GM18507 (cell line): ENCODE measurements at places on chromosomes 3 and 15.

DNA sequence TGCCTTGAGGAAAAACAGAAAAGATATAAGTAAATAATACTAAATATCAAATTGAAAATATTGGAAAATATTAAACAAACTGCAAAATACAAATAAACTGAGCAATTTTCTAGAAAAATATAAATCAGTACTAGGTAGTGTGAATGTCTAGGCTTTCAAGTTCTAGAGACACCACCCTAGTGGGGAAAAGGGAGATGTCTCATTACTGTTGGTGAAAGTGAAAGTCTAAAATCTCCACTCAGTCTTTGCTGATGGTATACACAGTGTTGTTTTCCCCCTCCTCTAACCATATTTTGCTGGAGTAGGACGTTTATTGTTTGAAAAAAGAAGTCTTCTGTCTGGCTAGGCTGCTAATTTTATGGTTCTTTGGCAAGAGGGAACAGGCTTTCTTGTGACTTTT lies 1368.9 kb downstream of the OTOL1 start:
- no peak for DNase-seq

- no peak for DNase-seq
Measured at GRCh38 chr3:135460273-135460672, 505.3 kb upstream of the PPP2R3A start.

DNA sequence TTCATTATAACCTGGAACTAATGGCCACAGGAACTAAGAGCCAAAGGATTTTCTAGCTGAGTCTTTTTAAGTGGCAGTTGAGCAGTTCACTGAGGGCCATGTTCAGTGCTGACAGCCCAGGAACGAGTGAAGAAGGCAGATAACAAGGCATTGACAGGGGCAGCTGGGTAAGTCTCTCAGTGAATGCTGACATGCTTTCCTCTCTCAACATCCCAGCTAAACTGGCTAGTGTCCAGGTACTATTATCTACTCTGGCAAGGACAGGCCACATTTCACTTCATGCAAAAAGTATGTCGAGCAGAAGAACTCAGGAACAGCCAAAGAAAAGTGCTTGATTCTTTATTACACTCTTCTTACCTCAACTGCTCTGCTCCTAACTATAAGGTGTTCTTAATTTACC lies 515.9 kb downstream of the NLGN1 start:
- no peak for DNase-seq

DNA sequence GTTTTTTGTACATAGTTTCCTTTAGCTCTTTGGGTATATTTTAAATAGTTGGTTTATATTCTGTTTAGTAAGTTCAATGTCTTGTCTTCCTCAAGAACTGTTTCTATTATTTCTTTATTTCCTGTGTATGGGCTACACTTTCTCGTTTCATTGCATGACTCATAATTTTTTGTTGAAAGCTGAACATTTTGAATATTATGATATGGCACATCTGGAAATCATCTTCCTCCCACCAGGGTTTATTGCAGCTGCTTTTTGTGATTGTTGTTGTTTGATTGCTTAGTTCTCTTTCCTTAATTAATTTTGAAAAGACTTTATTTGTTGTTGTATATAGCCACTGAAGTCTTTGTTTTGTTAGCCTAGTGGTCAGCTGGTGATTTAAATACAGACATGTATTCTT lies 43.8 kb downstream of the LSM3 start:
- no peak for DNase-seq

GRCh38 chr3:64271631-64272030 lies 46.4 kb upstream of the PRICKLE2 start:
- no peak for DNase-seq

- DNase-seq = no peak
Measured at GRCh38 chr3:23238578-23238977, 35.5 kb downstream of the UBE2E2 start.

DNA sequence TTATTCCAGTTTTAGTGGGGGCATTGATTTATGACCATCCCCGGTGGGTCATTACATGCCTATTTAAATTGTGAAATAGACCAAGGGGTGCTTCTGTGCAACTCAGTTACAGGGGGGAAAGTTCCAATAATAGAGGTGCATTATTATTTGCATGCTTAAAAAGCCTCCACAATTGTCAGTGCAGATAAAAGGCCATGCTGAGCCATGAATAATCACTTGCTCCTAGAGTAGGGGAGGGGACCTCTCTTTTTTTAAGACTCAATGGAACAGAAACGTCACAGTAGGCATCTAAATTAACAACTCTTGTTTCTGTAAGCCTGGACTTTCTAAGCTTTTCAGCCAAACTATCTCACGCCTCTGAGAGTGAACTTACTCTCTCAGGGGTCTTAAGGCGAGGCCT lies 66.5 kb upstream of the CMTM7 start:
- DNase-seq = no peak

GRCh38 chr15:66802025-66803001 lies 100.3 kb downstream of the SMAD6 start:
- DNase-seq = no peak

DNA sequence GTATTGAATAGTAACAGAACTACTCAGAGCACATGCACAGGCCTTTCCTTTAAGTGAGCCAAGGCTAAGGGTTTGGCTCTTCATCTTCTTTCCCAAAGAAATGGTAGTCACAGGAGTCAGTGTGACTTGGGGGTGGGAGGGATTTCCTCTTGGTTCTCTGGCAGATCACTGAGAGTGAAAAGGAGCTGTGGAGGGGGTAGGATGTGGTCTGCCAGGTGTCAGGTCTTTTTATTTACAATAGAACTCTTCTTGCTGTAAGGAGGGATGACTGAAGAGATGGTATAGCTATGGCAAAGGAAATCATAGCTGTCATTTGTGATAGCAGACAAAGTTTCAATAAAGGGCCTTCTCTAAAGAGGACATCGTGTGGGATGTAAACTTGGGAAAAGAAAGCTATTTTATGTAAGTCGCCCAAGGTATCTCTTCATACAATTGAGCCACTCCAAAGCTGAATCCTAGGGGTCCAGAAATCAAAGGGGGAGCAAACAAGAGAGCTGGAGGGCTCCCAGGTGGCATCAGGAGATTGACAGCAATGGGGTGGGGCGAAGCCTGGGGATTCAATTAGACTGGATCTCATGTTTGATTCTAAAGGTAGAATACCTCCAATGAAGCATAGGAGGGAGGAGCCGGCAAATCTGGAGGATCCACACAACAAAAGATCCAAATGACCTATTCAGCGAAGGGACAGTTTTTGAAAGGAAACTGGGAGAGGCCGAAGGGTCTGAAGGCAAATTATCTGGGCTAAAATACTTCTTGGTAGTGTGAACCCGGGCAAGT lies 20.0 kb upstream of the CHD2 start:
- DNase-seq = no peak

DNA sequence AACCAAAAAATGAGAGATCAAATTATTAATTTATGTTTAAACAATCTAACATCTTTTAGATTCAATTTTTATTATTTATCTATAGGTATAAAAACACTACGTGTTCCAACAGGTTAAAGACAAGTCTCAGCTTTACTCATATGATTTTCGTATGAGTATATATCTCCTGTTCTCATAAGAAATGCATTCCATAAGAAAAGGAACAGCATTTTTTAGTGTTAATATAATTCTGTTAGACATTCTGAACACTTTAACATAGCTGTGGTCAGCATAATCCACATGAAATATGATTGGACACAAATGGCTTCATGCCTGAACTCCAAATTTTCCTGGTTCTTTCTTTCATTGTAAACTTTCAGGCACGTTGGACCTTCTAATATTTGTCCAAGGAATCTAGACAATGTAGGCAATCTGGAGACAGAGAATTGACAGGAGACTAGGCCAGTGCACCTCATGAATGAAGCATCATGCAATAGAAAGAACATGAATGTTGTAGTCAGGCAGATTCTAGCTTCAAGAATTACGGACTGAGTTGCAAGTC lies 1122.0 kb upstream of the ALCAM start:
- DNase-seq = no peak
